Pancreas (tissue), 10 donors: ENCODE measurements at places on chromosomes 2 and 18. TPM values are rescaled to one million over a fixed set of nuclear protein-coding genes. Genes with fewer than 3 reads are reported as not detected.

GRCh38 chr2:38626326-38627035 lies 23.8 kb upstream of the HNRNPLL start:
- no peaks in the 10 kb centered on the region for H3K27me3 ChIP-seq
- no peaks in the 10 kb centered on the region for H3K36me3 ChIP-seq
- no peak overlapping the region for H3K27ac ChIP-seq
- no peak overlapping the region for H3K4me3 ChIP-seq

- no peak overlapping the region for H3K4me3 ChIP-seq
- DNase-seq: no peak
- H3K27ac ChIP-seq: no peak overlapping the region
- no peaks in the 10 kb centered on the region for H3K36me3 ChIP-seq
- no peaks in the 10 kb centered on the region for H3K4me1 ChIP-seq
- no peaks in the 10 kb centered on the region for H3K27me3 ChIP-seq
These were observed 101.5 kb upstream of the SETBP1 start for GRCh38 chr18:44579028-44579702.

DNA sequence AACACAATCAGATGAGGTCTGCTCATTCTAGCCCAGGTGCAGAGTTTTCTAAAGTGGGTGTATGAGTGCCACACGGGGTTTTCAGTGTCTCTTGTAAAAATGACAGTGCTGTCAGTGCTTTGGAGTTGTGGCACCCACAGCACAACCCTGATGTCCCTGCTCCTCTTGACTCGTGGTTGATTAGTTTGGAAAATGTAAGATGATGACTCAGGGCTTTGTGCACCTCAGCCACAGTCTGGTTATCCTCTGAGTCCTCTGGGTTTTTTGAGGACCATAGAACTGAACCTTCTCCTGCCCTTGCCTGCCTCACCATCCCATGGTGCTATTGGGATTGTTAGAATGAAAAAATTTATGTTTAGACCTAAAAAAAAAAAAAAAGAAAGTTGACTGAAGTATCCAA lies 105.6 kb downstream of the MYO1B start:
- H3K27me3 ChIP-seq: no peaks in the 10 kb centered on the region
- peaks cover 6% of the 10 kb centered on the region for H3K36me3 ChIP-seq
- no peak overlapping the region for H3K4me3 ChIP-seq
- no peaks in the 10 kb centered on the region for H3K4me1 ChIP-seq

DNA sequence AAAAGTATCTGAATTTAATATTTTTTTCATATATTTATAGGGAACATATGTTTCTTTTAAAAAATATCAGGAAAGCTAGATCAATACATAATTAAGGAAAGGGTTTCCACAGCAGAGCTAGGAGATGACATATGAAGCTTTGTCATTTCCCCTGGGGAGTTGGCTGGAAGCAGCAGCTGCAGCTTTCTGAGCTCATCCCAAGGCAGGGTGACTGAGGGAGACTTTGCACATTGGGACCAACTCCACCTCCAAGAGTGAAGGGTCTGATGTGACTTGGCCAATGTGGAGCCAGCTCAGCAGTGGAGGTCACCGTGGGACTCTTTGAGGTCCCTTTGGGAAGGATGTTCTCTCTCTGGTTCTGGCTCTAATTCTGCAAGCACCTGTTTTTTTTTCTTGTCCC lies 315.1 kb downstream of the RDH14 start:
- no peaks in the 10 kb centered on the region for H3K4me1 ChIP-seq
- DNase-seq: no peak
- no peaks in the 10 kb centered on the region for H3K36me3 ChIP-seq
- H3K27ac ChIP-seq: no peak overlapping the region
- H3K27me3 ChIP-seq: no peaks in the 10 kb centered on the region

DNA sequence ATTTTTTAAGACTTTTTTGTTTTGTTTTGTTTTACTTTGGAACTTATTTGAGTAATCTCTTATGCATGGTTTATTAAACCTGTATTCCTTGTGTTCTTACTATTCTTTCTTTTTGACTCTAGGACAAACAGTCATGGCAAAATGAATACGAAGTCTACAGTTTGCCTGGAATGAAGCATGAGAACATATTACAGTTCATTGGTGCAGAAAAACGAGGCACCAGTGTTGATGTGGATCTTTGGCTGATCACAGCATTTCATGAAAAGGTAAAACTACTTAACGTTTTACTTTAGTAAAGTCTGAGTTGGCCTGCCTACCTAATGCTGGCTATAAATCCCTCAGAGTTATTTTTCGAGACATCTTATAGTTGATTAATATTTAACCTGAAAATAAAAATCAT lies 72.3 kb downstream of the ACVR2A start:
- H3K27me3 ChIP-seq: no peaks in the 10 kb centered on the region
- H3K27ac ChIP-seq: no peak overlapping the region
- DNase-seq: no peak

DNA sequence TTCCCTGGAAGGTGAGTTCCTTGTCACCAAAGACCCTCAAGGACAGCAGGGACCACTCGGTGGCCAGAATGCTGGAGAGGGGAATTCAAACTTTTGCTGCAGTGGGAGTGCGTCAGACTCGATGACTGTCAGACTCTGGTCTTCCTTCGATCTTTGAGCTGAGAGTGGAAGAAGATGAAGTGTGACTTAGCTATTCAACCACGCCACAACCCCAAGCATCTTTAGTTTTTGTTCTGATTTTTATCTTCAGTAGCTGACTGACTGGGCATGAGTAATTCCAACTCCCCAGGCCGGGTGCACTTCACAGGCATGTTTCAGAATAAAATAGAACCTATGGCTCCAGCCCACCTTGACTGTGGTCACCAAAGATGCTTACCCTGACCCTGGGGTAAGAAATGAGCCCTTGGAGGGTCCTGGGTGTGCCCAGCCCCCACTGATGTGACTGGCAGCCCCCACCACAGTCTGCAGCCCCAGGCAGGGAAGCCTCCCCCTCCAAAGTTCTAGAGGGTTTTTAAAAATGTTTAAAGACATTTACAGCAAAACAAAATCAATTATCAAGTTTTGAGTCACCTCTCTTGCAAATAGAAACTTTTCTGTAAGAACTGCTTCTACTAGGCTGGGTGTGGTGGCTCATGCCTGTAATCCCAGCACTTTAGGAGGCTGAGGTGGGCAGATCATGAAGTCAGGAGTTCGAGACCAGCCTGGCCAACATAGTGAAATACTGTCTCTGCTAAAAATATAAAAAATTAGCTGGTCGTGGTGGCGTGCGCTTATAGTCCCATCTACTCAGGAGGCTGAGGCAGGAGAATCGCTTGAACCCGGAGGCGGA lies 24.9 kb upstream of the YWHAQ start:
- H3K36me3 ChIP-seq: no peaks in the 10 kb centered on the region
- no peaks in the 10 kb centered on the region for H3K27me3 ChIP-seq
- H3K27ac ChIP-seq: no peak overlapping the region
- no peak for DNase-seq
- H3K4me1 ChIP-seq: no peaks in the 10 kb centered on the region

- DNase-seq: no peak
- no peaks in the 10 kb centered on the region for H3K4me1 ChIP-seq
- no peaks in the 10 kb centered on the region for H3K36me3 ChIP-seq
- H3K27ac ChIP-seq: no peak overlapping the region
- no peak overlapping the region for H3K4me3 ChIP-seq
These were observed 178.5 kb downstream of the PDE1A start for GRCh38 chr2:182248362-182248761.

PRKD3 gene
- 4.1 TPM for polyA plus RNA-seq

SLC40A1 gene
- polyA plus RNA-seq: 14.0 TPM

ABCB11 gene
- polyA plus RNA-seq: 0.02 TPM

IL36B gene
- polyA plus RNA-seq: not detected
